Temporal lobe (tissue), 4 donors: ENCODE measurements at places on chromosomes 1 and 21. TPM values are rescaled to one million over a fixed set of nuclear protein-coding genes. Genes with fewer than 3 reads are reported as not detected.

The GBP6 gene
- 0.25 TPM for total RNA-seq

The SLAMF7 gene
- total RNA-seq: under 0.01 TPM

The LIPI gene
- total RNA-seq: not detected

The OR10K1 gene
- total RNA-seq: not detected

The RAB3B gene
- 12.5 TPM for total RNA-seq

The FCN3 gene
- 0.25 TPM for total RNA-seq

The TMEM200B gene
- total RNA-seq: 0.49 TPM

The LHX8 gene
- total RNA-seq: under 0.01 TPM

The B3GALT2 gene
- 71.5 TPM for total RNA-seq
